ENCODE measurements at places on chromosomes 5 and 9.

DNA sequence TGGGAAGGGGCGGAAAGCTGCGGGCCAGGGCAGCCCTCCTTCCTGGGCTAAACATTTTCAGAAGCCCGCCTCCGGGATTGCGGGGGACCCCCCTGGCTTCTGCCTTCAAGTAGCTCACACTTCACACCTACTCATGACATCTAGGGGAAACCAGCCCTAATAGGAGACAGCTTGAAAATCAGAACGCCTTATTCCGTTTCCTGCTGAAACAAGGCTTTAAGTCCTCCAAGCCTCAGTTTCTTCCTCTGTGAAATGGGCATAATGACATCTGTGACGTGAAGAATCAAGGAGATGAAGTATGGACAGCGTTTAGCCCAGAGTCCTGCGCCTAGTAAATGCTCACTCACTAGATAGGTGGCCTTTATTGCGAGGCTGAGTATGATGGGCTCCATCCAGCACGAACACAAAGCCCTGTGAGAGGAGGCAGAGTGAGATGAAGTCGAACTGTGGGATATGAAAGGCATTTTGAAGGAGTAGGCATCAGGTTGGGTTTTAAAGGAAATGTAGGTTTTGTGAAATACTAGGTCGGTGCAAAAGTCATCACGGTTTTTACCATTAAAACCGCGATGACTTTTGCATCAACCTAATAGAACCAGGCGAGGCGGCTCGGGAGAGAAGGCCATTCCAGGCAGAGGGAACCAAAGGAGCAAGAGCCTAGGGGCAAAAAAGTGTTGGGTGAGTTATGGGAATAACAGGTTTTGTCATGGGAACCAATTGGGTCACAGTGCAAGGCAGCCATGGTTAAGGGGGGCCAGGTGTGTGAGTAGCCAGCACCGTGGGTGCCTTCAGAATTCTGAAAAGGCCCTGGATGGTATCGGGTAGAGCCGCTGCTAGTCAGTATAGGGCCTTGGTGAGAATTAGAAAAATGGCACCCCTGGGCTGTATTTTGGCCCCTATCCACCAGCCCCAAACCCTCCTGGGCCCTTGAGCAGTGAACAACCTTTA, 1.0 kb upstream of the TSC1 start:
- DNase-seq = no peak

GRCh38 chr5:158301186-158301585, 442.2 kb upstream of the CLINT1 start:
- DNase-seq = no peak

DNA sequence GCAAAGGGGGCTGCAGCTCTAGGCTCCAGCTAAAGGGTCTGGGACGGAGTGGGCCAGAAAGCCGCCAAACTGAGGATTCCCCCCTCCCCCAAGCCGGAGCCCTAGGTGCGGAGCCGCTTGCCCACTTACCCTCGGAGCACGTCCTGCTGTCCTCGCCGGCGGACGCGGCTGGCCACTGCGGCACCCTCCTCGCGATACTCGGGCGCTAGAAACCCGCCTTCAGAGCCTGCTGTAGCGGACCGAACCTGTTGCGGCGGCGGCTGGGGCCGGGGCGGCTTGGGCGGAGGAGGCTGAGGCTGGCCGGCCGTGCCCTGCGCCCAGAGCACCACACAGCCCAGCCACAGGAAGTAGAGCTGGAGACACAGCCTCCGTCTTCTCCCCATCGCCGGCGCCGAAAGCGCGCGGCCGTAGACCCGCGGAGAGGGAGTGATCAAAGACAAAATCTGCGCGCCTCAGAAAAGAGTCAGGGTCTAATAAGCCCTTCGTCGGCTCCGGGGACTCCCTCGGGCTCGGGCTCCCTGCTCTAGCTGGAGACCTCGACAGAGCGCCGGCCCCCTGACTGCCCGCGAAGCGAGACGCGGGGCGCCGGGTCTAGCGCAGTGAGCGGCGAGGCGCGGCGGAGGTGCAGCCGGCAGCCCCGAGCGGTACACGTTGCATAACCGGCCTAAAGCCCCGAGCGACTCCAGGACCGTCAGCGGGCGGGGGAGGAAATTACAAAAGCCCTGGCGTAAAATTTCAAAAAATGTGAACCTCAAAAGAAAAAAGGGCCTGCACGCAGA, 635 bp downstream of the FBN2 start:
- no peak for DNase-seq

DNA sequence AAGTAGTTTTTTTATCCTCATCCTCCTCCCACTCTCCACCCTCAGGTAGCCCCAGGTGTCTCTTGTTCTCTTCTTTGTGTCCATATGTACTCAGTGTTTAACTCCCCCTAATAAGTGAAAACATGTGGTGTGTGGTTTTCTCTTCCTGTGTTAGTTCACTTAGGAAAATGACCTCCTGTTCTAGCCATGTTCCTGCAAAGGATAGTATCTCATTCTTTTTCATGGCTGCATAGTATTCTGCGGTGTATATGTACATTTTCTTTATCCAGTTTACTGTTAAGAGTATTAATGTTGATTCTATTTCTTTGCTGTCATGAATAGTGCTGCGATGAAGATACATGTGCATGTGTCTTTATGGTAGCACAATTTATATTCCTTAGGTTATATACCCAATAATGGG, 68.4 kb upstream of the RANBP3L start:
- no peak for DNase-seq

- no peak for DNase-seq
These were observed 339.5 kb downstream of the PDE4D start for GRCh38 chr5:59553992-59554391.

DNA sequence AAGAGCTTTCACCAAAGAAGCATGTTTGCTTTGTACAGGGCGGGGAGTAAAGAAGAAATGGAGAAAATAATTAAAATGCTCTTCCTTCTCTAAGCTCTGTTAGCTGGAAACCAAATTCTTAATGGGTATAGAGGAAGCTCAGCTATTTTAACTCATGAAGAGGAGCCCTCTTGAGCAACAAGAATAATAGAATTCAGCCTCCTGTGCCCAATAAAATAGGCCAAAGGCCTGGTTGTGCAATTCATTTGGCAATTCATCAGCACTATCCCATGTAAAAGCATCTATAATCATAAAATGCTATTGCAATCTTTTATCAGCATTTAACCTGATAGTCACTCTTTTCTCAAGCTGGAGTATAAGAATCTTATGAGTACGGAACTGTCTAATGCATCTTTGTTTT, 133.6 kb upstream of the CDH6 start:
- DNase-seq = no peak

- DNase-seq = no peak
These were observed 243.3 kb upstream of the ACTBL2 start for GRCh38 chr5:57725658-57726504.

GRCh38 chr5:154368041-154368800, 77.6 kb upstream of the SAP30L start:
- no peak for DNase-seq

DNA sequence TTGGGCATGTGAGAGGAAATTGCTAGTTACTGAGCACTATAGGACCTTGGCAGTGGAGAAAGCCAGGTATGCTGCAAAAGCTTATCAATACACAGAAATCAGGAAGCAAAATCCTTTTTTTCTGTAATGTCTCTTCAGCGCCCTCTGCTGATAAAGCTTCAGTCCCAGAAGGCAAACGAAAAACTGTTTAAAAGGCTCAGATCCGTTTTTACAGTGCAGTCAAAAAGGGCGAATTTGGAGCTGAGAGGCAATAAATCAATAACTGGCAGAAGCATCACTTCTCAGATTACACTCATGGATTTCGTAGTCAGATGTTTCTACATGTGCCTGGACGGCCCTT, 1.1 kb upstream of the MAN2A1 start:
- peak; percentile 17 for DNase-seq

DNA sequence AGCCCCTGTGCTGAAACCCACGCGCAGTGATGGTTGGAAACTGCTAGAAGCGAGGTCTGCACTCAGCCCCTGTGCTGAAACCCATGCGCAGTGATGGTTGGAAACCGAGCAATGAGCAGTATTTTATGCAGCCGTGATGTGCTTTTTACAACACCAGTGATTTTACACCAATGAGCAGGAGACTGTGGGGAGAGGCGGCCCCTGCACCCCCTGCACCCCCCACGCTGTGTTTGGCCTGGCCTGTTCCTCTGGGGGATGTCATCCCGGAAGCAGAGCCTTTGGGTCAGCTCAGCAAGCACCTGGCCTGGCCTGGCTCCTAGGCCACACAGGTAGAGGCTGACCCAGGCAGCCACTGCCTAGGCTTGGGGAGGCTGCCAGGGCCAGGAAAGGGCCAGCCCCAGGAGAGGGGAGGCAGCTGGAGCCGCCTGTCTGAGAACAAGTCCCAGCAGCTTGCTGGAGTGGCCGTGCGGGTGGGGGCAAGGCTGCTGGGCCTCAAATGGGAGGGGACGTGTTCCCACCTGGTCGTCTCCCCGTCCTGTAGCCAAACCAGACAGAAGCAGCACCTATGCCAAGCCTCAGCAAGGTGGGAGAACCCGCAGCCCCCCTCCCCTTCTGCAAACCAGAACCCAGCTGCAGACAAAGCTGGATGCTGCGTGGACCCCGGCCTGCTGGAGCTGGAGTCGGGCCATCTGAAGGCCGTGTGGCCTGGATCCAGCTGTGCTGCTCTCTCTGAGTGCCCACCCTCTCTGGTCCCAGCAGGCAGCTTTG, 46.8 kb downstream of the DBH start:
- no peak for DNase-seq

- DNase-seq = no peak
These were observed 461.5 kb downstream of the ANXA1 start for GRCh38 chr9:73613092-73613701.

DNA sequence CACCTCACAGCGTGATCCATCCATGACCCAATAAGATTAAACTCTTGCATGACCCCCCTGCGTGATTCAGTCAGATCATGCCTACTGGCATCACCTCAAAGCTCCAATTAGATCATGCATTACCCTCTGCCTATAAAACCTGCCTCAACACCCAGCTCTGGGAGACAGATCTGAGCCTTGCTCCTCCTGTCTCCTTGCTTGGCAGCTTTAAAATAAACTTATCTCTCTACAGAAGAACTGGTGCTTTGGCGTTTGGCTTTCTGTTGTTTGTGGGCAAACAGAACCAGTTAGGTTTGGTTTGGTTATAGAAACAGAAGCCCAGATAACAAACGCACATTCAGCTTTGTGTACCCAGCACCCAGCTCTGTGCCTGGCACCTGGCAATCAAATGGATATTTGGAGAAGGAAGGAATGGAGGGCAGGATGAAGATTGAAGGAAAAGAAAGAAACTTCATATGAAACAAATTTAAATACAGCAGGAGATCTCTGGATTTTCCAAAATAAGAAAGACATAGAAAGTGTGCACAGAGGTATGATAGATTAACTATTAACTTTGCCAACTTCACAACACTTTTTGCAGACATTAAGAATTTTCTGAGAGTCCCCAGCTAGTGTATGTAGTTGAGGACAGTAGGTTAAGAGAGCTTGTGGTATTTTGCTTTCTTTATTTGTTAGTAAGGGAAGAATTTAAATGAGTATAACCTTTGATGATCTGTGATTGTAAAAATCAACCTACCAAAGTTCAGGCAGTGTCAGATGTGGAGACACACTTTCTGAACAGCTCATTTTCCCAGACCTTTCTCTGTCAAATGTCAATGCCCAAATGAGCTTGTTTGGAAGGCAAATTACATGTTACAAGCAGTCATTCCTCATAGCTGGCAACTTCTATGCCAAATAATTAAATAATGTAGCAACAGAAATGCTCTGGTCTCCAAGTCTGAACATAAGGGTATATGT, 102.1 kb upstream of the ASTN2 start:
- DNase-seq = no peak

Data from CD4-positive, alpha-beta T cell treated with Interleukin-4 for 1 hour (primary cell).